ENCODE measurements at places on chromosomes 3 and 15. TPM values are rescaled to one million over a fixed set of nuclear protein-coding genes. Genes with fewer than 3 reads are reported as not detected.

Gene TRH
- not detected for total RNA-seq

Gene POTEB
- total RNA-seq = not detected

Gene TMEM207
- total RNA-seq = not detected

Gene CHMP2B
- total RNA-seq = 27.7 TPM

Gene MYH15
- not detected for total RNA-seq

Gene NR2E3
- not detected for total RNA-seq

Gene CATSPER2
- total RNA-seq = 1.4 TPM

Gene GNAT1
- total RNA-seq = 4.7 TPM

Gene GASK1A
- total RNA-seq = 25.8 TPM

Gene LTF
- 1.4 TPM for total RNA-seq

Gene TMC3
- total RNA-seq = not detected

Gene FMN1
- total RNA-seq = 4.3 TPM

Gene DNAH12
- total RNA-seq = not detected

Gene LYSMD2
- 45.3 TPM for total RNA-seq

Gene NANOGP8
- not detected for total RNA-seq

Gene SLC25A26
- total RNA-seq = 11.7 TPM

Gene CPEB1
- total RNA-seq = 2.4 TPM

Gene NR2F2
- 126 TPM for total RNA-seq
